ENCODE measurements at places on chromosomes 5 and 9. TPM values are rescaled to one million over a fixed set of nuclear protein-coding genes. Genes with fewer than 3 reads are reported as not detected.

- no peaks in the 10 kb centered on the region for H3K4me1 ChIP-seq
- DNase-seq: no peak
- no peak overlapping the region for H3K4me3 ChIP-seq
- H3K27me3 ChIP-seq: peaks cover 2% of the 10 kb centered on the region
Observed at GRCh38 chr9:76810377-76810957, 46.2 kb downstream of the PCA3 start.

GZMA gene
- 2,746 TPM for polyA plus RNA-seq

SCGB3A2 gene
- not detected for polyA plus RNA-seq

- peaks cover 5% of the 10 kb centered on the region for H3K27me3 ChIP-seq
- no peaks in the 10 kb centered on the region for H3K4me1 ChIP-seq
- DNase-seq: no peak
- no peaks in the 10 kb centered on the region for H3K36me3 ChIP-seq
Observed at GRCh38 chr9:7265181-7265580, 507.4 kb downstream of the KDM4C start.

GRCh38 chr5:143124593-143124992, 278.9 kb downstream of the NR3C1 start:
- no peak for DNase-seq
- H3K4me3 ChIP-seq: no peak overlapping the region
- H3K27me3 ChIP-seq: peaks cover 8% of the 10 kb centered on the region
- H3K36me3 ChIP-seq: peaks cover 43% of the 10 kb centered on the region
- H3K27ac ChIP-seq: no peak overlapping the region
- peaks cover 82% of the 10 kb centered on the region for H3K4me1 ChIP-seq

- no peak overlapping the region for H3K4me3 ChIP-seq
- H3K27ac ChIP-seq: peak overlapping the region; percentile 97
- H3K27me3 ChIP-seq: peaks cover 3% of the 10 kb centered on the region
- no peak for DNase-seq
Observed at GRCh38 chr9:120845255-120845654, 2.5 kb upstream of the PSMD5 start.

DNA sequence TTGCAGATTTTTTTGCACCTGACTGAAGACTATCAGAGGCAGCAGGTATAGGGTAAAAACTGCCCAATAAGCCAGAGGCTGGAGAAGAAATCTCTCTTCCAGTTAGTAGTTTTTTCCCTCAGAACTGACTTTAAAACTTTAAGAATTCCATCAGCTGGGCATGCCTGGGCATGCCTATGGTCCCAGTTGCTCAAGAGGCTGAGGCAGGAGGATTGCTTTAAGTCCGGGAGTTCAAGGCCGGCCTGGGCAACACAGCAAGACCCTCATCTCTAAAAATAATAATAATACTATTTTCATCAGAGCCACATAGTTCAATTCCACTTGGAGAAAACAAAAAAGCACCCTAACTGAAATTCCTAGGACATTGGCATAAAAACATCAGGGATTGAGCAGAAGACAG, 30.3 kb downstream of the SUSD1 start:
- peaks cover 7% of the 10 kb centered on the region for H3K4me1 ChIP-seq
- H3K27me3 ChIP-seq: no peaks in the 10 kb centered on the region
- no peak overlapping the region for H3K27ac ChIP-seq
- H3K36me3 ChIP-seq: peaks cover 40% of the 10 kb centered on the region

DNA sequence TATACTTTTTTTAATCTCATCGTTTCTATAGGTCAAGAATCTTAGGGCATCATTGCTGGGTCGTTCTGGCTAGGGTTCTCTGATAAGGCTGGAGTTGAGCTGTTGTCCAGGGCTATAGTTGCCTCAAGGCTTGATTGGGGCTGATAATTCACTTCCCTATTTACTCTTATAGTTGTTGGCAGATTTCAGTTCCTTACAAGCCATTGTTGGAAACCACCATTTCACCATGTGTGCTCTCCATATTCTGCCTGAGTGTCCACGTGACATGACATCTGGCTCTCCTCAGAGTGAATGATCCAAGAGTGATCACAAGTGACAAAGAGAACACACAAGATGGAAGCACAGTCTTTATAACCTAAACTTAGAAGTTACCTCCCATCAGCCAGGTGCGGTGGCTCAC, 852.2 kb downstream of the EFNA5 start:
- H3K36me3 ChIP-seq: no peaks in the 10 kb centered on the region
- peaks cover 2% of the 10 kb centered on the region for H3K27me3 ChIP-seq
- no peaks in the 10 kb centered on the region for H3K4me1 ChIP-seq
- no peak overlapping the region for H3K4me3 ChIP-seq
- DNase-seq: no peak
- no peak overlapping the region for H3K27ac ChIP-seq

- no peak overlapping the region for H3K27ac ChIP-seq
- no peaks in the 10 kb centered on the region for H3K4me1 ChIP-seq
- no peak for DNase-seq
- H3K36me3 ChIP-seq: no peaks in the 10 kb centered on the region
- no peak overlapping the region for H3K4me3 ChIP-seq
- no peaks in the 10 kb centered on the region for H3K27me3 ChIP-seq
Observed at GRCh38 chr5:130270786-130271185, 366.5 kb downstream of the CHSY3 start.

GRCh38 chr5:143006501-143006900, 236.3 kb downstream of the ARHGAP26 start:
- H3K4me1 ChIP-seq: peaks cover 99% of the 10 kb centered on the region
- no peak for DNase-seq
- H3K27me3 ChIP-seq: peaks cover 11% of the 10 kb centered on the region
- H3K27ac ChIP-seq: peak overlapping the region; percentile 99

C9orf152 gene
- not detected for polyA plus RNA-seq

PCDHB2 gene
- polyA plus RNA-seq: not detected

DNA sequence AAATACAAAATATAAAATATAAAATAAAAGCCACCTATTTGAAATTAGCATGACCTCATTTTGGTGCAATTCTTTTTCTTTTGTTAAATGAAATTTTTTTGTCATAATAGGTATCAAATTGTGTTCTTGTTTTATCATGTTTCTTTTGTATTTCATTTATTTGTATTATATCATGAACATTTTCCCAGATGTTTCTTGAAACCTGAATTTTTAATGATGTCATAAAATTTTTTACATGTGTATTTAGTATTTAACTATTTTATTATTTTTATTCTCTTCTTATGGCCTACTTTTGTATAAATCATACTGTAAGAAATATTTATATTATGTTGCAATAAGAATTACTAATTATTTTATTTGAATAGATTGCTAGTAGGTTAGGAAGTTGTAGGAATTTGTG, 361.7 kb downstream of the TMEM161B start:
- no peak overlapping the region for H3K4me3 ChIP-seq
- DNase-seq: no peak
- no peaks in the 10 kb centered on the region for H3K36me3 ChIP-seq
- no peaks in the 10 kb centered on the region for H3K4me1 ChIP-seq

GRCh38 chr9:17528859-17529258, 50.0 kb upstream of the SH3GL2 start:
- H3K4me3 ChIP-seq: no peak overlapping the region
- H3K4me1 ChIP-seq: no peaks in the 10 kb centered on the region
- DNase-seq: no peak
- H3K27ac ChIP-seq: no peak overlapping the region
- H3K36me3 ChIP-seq: no peaks in the 10 kb centered on the region

- no peak overlapping the region for H3K4me3 ChIP-seq
- no peaks in the 10 kb centered on the region for H3K4me1 ChIP-seq
- no peak overlapping the region for H3K27ac ChIP-seq
- peaks cover 2% of the 10 kb centered on the region for H3K27me3 ChIP-seq
- H3K36me3 ChIP-seq: no peaks in the 10 kb centered on the region
Observed at GRCh38 chr5:127492854-127493738, 24.3 kb upstream of the PRRC1 start.

GRCh38 chr5:558871-559503, 34.7 kb upstream of the SLC9A3 start:
- H3K27ac ChIP-seq: no peak overlapping the region
- DNase-seq: no peak
- H3K27me3 ChIP-seq: peaks cover 15% of the 10 kb centered on the region
- no peaks in the 10 kb centered on the region for H3K36me3 ChIP-seq
- no peaks in the 10 kb centered on the region for H3K4me1 ChIP-seq

NUTM2G gene
- polyA plus RNA-seq: 0.10 TPM

GRCh38 chr5:78573318-78573717, 75.3 kb downstream of the LHFPL2 start:
- H3K27ac ChIP-seq: no peak overlapping the region
- H3K36me3 ChIP-seq: no peaks in the 10 kb centered on the region
- DNase-seq: no peak
- no peaks in the 10 kb centered on the region for H3K4me1 ChIP-seq
- H3K27me3 ChIP-seq: no peaks in the 10 kb centered on the region

- H3K36me3 ChIP-seq: no peaks in the 10 kb centered on the region
- no peak overlapping the region for H3K4me3 ChIP-seq
- DNase-seq: no peak
- H3K27ac ChIP-seq: no peak overlapping the region
Observed at GRCh38 chr5:165305596-165305995, 1800.2 kb downstream of the MAT2B start.

EPB41L4A gene
- polyA plus RNA-seq: 6.0 TPM

GRCh38 chr9:107976767-107977166, 487.2 kb upstream of the KLF4 start:
- H3K27ac ChIP-seq: no peak overlapping the region
- H3K27me3 ChIP-seq: no peaks in the 10 kb centered on the region
- DNase-seq: no peak
- no peaks in the 10 kb centered on the region for H3K4me1 ChIP-seq

DNA sequence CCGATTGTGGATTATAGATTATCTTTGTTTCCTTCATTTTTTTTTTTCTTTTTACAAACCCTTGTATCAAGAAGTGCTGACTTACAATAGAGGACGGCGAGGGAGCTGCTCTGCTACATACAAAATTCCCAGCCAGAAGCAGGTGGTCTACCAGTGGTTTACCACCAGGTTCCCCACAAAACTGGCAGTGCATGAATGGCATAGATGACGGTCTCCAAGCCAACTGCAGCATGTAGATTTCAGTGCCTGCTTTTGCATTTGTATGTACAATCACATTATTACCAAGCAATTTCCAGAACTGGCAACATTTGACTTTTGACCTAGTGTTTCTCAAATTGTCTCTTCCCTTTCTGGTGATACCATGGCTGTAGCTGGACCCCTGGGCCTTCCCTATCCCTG, 84.0 kb downstream of the ACER2 start:
- H3K27me3 ChIP-seq: peaks cover 7% of the 10 kb centered on the region
- H3K4me1 ChIP-seq: peaks cover 15% of the 10 kb centered on the region
- no peak overlapping the region for H3K4me3 ChIP-seq
- no peaks in the 10 kb centered on the region for H3K36me3 ChIP-seq
- DNase-seq: no peak

GRCh38 chr9:114805670-114806525, at the start of gene TNFSF15:
Gene TNFSF15, minus strand, starts transcription at chr9:114806039. Its CDS starts 27 bp downstream, at chr9:114806012.
- DNase-seq: no peak
- peaks cover 1% of the 10 kb centered on the region for H3K27me3 ChIP-seq
- peak within 1 kb of the TSS; percentile 53 for H3K27ac ChIP-seq

BASP1 gene
- polyA plus RNA-seq: 7.2 TPM

DNA sequence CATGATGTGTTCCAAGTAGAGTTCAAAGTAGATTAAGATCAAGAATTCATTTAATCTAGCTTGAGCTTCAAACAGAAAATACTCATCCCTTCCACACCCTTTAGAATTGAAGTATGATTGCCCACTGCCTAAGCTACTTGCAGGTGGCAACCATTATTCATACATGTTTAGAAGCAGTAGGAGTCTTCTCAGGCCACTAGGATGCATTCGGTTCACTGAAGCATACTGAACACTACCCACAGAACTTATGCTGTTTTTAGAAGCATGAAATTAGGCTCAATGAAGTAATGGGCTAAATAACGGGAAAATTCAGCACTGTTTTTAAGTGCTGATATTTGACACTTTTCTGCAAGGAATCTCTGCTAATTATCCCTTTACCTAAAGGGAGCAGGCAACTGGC, 263.4 kb downstream of the DEPDC1B start:
- H3K4me1 ChIP-seq: no peaks in the 10 kb centered on the region
- H3K4me3 ChIP-seq: no peak overlapping the region
- H3K27me3 ChIP-seq: no peaks in the 10 kb centered on the region
- H3K27ac ChIP-seq: no peak overlapping the region
- H3K36me3 ChIP-seq: peaks cover 4% of the 10 kb centered on the region

GRCh38 chr5:158807946-158808345, 291.8 kb downstream of the EBF1 start:
- H3K4me1 ChIP-seq: peaks cover 10% of the 10 kb centered on the region
- no peak overlapping the region for H3K27ac ChIP-seq
- H3K4me3 ChIP-seq: no peak overlapping the region
- DNase-seq: no peak
- H3K36me3 ChIP-seq: no peaks in the 10 kb centered on the region

TLR4 gene
- 1.4 TPM for polyA plus RNA-seq

GRCh38 chr9:68698943-68699509, 6.0 kb upstream of the PIP5K1B start:
- H3K27me3 ChIP-seq: peaks cover 12% of the 10 kb centered on the region
- H3K4me3 ChIP-seq: no peak overlapping the region
- H3K4me1 ChIP-seq: peaks cover under 1% of the 10 kb centered on the region

GALNT12 gene
- 4.2 TPM for polyA plus RNA-seq

DNA sequence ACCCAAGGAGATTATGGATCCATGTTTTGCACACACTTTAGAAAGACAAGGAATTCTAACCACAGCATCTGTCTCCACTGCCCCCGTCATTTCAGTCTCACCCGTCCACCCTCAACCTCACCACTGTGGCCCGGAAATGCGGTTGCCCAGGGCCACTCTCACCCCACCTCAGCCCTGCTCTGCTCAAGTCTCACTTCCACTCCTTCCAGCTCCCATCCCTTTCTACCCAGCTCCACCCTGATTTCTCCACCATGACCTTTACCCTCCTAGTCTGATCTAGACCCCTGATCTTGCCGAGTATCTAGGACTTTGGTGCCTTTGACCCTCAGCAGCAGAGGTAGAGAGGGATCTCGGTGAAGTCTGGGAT, 7.2 kb upstream of the KCNIP1 start:
- no peaks in the 10 kb centered on the region for H3K36me3 ChIP-seq
- H3K4me3 ChIP-seq: no peak overlapping the region
- H3K27ac ChIP-seq: no peak overlapping the region
- peaks cover 5% of the 10 kb centered on the region for H3K27me3 ChIP-seq

- H3K27me3 ChIP-seq: peaks cover 4% of the 10 kb centered on the region
- H3K4me1 ChIP-seq: no peaks in the 10 kb centered on the region
- no peak overlapping the region for H3K4me3 ChIP-seq
- H3K36me3 ChIP-seq: no peaks in the 10 kb centered on the region
Observed at GRCh38 chr5:150186137-150186536, 3.7 kb upstream of the SLC6A7 start.

DNA sequence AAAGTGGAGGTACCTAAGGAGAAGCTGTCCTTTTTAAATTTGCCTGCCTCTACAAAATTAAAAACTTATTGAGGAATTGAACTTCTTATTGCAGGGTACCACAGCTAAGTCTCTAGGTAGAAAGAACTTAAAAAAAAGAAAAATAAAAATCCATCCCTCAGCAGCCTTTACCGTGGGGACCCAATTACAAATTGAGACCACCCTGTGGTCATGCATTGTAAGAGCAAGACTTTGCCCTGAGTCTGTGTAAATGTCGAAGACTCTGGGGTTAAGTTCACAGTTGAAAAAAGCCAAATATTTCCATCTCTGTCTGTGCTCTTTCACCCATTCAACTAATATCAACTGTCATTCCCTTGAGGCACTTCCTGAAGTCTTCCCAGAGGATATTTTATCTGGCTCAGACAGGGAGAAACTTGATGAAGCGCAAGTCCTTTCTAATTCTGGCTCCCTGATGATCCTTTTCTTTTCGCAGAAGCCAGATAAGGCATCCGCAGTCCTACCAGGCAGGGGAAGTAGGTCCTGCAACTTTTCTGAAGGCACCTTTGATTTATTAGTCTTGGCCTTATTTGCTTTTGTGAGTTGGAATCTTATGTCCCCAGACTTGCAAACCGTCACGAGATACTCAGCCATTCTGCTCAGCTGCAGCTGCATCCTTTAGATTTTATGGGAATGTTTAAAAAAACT, 323.8 kb upstream of the WWC1 start:
- H3K27ac ChIP-seq: no peak overlapping the region
- no peak overlapping the region for H3K4me3 ChIP-seq
- H3K4me1 ChIP-seq: no peaks in the 10 kb centered on the region
- peaks cover 3% of the 10 kb centered on the region for H3K27me3 ChIP-seq
- no peaks in the 10 kb centered on the region for H3K36me3 ChIP-seq

OR1L4 gene
- polyA plus RNA-seq: not detected
